ENCODE measurements at places on chromosomes 3 and 15. TPM values are rescaled to one million over a fixed set of nuclear protein-coding genes. Genes with fewer than 3 reads are reported as not detected.

- no peak for DNase-seq
Measured at GRCh38 chr3:180282386-180282785, 245.6 kb upstream of the PEX5L start.

- DNase-seq, result no peak
Measured at GRCh38 chr15:34804113-34804512, 8.8 kb upstream of the ACTC1 start.

DNA sequence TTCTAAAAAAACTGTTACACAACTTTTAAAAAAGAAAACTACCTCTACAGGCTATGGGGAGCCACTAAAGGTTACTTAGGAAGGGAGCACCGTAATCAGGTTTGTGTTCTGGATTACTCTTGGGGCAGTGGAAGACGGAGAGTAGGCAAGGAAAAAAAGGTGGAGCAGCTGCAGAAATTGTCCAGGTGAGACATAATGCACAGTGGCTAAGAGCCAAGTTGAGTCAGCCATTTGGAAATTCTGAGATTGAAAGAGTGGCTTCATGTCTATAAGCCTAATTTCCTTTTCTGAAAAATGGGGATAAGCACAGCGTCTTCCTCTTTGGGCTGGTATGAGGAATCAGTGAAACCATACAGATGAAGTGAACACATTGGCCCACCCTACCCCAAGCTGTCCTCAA lies 195.2 kb downstream of the CADPS start:
- DNase-seq, result no peak

DNA sequence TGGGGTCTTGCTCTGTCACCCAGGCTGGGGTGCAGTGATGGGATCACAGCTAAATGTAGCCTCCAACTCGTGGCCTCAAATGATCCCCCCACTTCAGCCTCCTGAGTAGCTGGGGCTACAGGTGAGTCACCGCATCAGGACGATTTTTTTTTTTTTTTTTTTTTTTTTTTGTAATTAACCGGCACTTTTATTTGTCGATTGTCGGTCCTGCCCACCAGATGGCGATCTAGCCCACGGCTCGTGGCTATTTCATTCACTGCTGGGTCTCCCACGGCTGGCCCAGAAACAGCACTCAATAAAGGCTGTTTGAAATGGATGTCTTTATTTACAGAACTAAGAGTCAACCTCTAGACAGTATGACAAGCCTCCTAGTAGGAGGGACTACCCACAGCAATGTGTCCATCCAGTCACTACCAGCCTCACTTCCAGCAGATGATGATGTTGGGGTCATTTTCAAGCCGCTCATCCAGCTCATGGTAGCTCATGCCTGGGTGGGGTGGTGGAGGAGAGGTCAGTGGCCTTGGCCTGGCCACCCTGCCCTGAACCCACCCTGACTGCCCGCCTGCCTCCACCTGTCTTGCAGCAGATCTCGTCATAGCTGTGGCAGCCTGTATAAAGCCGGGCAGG lies 1.8 kb upstream of the ZMYND10 start:
- DNase-seq, result no peak

The HTR3E gene
- polyA plus RNA-seq, result not detected

The PP2D1 gene
- 1.1 TPM for polyA plus RNA-seq

The ADIPOQ gene
- 0.07 TPM for polyA plus RNA-seq

The CAMK1 gene
- 14.6 TPM for polyA plus RNA-seq

DNA sequence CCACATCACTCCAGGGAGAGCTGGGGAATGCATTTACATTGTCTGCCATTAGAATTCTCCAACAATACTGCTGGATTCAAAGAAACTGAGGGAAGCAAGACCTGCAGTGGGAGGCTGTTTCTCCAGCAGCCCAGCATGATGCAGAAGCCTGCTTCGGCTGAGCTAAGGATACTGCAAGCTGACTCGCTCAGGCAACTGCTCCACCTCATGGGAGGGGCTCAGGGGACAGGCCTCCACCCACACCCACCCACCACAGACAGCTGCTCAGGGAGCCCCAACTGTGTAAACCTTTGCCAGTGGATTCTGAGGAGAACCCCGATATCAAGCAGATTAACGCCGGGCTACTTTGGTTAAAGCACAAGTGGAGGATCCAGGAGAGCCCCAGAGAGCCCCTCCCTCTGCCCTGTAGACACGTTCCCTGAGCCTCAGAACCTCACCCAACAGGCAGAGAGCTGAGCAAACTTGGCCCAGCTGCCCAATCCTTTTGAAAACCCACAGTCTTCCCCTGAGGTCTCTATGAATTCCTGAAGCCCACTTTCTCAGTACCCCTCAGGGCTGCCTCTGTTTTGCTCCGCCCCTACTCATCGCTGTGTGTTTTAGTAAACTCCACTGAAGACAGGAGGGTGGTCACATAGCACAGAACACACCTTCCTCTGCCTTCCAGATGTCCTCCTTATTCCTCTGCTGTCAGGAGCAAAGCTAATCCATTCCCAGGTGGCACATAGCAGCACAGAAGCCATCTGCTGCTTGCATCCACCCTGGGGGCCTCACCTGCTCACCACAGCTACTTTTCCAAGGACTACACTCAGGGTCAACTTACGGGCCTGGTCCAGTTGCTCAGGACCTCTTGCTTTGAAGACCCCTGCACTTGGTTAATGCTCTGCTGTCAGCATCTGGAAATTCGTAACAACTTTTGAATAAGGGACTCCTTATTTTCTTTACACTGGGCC lies 269.0 kb downstream of the ABHD5 start:
- DNase-seq, result no peak

The HIGD2B gene
- polyA plus RNA-seq, result not detected

DNA sequence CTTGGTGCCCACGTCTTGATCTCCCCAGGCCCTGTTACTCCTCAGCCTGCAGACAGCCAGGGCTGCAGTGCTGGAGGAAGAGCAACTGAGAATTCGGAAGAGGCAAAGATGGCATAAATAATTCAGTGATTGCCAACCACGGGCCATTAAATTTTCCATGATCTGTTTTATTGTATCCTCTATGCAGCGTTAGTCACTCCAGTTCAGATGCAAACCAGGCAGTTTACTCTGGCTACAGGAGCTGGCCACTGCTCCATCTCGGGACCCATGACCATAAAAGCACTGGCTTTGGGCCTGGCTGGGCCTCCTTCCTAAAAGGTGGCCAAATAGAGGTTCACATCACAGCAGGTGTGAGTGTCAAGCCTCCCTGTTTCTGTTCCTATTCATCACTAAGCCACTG lies 137.6 kb upstream of the TLE3 start:
- DNase-seq, result no peak

GRCh38 chr3:171387062-171387461 lies 73.1 kb downstream of the TNIK start:
- DNase-seq, result no peak

- no peak for DNase-seq
Measured at GRCh38 chr15:72044956-72045355, 73.0 kb downstream of the MYO9A start.

DNA sequence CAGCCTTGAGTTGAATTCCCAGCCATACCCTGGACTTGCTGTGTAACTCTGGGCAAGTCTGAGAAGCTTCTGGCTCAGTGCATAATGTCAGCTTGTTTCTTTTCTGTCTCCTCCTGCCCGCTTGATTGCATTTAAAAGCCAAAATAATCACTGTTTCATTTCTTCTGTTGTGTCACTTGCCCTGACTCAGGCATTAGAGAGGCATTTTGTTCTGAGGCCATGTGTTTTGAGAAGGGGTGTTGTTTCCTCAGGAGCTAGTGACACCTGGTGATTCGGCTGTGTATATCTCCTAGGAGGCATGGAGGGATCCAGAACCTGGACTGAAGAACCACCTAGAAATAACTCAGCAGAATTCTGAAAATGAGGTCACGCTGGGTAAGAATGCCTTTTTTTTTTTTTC lies 16.0 kb downstream of the WDR73 start:
- no peak for DNase-seq

DNA sequence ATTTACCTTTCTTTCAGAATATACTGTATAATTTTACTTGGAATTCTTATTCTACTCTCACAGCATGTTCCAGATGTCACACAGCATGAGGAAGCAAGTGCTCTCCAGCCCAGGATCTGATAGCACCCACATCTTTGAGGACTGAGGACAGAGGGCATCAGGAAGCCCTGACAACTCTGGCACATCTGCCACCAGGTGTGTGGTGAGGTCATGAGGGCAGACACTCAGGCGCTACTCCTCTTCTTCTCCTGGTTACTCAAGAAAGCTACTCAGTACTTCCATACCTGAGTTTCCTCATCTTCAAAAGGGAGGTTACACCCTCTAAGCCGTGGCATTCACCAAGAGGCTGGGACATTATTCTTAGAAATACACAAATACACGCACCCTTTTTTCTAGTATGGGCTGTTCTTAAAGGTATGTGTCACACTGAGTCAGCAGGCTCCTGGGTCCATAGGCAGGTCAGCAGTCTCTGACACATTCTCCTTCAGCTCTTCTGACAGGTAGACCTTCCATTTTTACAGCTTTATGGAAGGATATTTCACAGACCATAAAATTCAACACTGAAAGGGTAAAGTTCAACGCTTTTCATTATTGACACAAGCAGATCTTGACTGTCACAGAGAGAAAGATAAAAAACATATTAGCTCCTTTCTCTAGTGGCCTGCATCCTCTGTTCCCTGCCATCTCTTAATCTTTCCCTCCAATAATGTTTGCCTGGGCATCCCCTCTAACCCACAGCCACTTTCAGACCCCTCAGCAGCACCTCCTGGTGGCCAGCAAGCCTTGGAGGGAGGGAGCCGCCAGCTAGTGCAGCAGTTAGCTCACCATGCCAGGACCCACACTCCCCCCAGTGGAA lies 103.2 kb upstream of the TJP1 start:
- DNase-seq, result peak; percentile 59

DNA sequence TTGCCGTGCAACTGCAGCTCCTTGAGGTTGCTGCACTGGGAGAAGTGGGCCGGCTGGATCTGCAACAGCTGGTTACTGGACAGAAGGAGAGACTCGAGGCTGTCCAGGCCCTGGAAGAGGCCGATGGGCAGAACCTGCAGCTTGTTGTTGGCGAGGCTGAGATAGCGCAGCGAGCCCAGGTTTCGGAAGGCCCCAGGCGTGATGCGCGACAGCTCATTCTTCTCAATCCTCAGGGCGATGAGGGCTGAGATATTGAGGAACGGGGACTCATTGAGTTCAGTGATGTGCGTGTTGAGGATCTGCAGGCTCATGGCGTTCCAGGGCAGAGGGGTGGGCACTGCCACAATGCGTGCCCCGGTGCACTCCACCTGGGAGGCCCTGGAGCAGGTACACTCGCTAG lies 9.0 kb downstream of the LRRC15 start:
- no peak for DNase-seq

DNA sequence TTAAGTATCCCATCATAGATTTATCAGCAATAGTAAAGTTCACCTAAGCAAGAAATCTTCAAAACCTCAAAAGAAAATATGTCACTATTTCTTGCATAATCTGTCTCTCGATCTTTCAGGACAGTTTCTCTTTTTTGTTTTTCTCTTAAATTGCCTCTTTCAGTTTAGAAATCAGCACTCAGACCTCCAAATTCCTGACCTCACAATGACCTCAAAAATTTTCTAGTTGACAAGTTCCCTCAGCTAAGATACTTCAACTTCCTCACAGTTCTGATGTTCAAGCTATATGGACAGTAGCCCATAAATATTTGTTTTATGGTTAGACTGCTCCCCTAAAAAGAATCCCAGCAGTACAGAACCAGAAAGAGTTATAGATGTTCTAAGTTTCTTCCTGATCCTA lies 24.1 kb downstream of the SLC24A5 start:
- DNase-seq, result no peak

DNA sequence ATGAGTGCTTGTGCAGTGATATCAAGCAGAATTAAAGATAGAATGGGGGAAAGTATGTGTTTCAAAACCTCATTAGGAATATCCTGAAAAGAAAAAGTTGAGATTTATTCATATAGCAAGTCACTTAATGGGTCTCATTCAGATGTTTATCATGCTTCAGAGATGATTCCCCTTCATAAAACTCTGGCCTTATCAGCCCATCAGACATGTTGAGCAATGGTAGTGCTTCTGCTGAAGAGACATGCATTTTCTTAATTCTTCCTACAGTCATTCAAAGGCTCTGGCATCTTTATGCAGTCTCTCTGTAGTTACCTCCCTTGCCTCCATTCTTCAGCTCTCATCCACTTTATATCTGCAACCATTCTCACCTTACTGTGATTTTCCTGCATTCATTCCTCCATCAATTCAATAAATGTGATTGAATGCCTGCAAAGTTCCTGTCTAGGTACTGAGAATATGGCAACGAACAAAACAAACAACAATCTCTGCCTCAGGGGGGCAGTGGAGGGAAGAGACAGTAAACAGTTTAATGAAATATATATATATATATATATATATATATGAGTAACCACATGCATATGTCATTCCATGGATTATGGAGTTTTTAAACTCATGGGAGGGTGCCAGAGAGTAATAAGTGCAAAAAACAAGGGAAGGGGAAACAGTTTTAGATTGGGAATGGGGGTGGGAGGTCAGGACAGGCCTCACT lies 138.5 kb downstream of the NECTIN3 start:
- DNase-seq, result no peak

DNA sequence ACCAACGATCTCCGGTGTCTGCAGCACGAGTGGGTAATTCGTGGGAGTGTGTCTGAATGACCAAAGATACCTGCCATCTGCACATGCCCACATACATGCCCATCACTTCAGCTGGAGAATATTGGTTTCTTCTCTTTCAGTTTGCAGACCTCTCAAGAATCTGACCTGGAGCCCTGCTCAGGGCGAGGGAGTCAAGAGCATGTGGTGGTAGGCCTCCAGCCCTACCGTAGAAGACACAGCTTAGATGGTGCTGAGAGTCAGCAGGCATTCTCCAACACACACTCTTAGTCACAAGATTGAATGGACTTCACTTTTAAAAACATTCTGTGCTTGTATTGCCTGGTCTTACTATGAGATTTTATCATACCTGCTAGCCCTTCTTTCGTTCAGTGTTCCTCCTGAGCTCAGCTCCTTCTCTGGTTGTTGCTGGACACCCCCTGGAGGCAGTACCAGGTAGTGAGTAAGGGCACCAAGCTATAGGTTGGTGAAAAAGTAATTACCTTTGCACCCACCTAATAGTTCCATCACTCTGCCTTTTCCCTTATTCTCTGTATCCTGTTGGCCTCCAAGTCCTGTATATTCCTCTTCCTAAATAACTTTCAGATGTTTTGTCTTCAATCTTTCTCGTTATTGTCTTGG lies 252.0 kb downstream of the CACNA2D3 start:
- DNase-seq, result peak; percentile 13

The PDIA5 gene
- polyA plus RNA-seq, result 32.4 TPM

- no peak for DNase-seq
Measured at GRCh38 chr15:51755790-51756189, 4.4 kb downstream of the TMOD2 start.

GRCh38 chr3:26106228-26106627 lies 316.3 kb downstream of the OXSM start:
- peak; percentile 64 for DNase-seq

- no peak for DNase-seq
Measured at GRCh38 chr3:4813909-4814304, 165.3 kb upstream of the BHLHE40 start.

The SHISA5 gene
- 90.9 TPM for polyA plus RNA-seq
